ENCODE measurements at places on chromosomes 7 and 10. TPM values are rescaled to one million over a fixed set of nuclear protein-coding genes. Genes with fewer than 3 reads are reported as not detected.

GRCh38 chr10:44908066-44908749 is 2.9 kb upstream of the TMEM72 start:
- peak; percentile 81 for DNase-seq

- DNase-seq, result no peak
These were observed 759.9 kb downstream of the LRMDA start for GRCh38 chr10:76191336-76191735.

GRCh38 chr10:116961406-116962251 is 43.4 kb downstream of the SHTN1 start:
- DNase-seq, result no peak

- no peak for DNase-seq
These were observed 2.1 kb downstream of the CLDN15 start for GRCh38 chr7:101235522-101235921.

GRCh38 chr7:12054830-12055229 is 156.3 kb upstream of the TMEM106B start:
- DNase-seq, result no peak

- no peak for DNase-seq
These were observed 507.1 kb downstream of the LRMDA start for GRCh38 chr10:75938380-75939122.

DNA sequence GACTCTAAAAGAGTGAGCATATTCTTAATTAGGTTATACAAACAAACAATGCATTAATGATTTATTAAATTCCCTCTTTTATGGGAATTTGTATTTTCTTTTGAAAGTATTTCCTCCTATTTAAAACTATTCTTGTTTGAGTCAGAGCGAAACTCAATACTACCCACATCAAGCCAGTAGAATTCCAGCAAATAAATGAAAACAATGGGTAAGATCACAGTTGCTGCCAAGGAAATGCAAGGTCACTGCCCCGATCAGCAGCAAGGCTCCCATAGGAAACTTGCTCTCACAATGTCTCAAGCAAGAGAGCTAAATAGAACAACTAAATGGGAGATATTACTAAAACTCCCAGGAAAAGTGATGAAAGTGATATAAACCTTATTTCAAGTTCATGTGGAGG is 206.3 kb downstream of the THSD7A start:
- DNase-seq, result no peak

DNA sequence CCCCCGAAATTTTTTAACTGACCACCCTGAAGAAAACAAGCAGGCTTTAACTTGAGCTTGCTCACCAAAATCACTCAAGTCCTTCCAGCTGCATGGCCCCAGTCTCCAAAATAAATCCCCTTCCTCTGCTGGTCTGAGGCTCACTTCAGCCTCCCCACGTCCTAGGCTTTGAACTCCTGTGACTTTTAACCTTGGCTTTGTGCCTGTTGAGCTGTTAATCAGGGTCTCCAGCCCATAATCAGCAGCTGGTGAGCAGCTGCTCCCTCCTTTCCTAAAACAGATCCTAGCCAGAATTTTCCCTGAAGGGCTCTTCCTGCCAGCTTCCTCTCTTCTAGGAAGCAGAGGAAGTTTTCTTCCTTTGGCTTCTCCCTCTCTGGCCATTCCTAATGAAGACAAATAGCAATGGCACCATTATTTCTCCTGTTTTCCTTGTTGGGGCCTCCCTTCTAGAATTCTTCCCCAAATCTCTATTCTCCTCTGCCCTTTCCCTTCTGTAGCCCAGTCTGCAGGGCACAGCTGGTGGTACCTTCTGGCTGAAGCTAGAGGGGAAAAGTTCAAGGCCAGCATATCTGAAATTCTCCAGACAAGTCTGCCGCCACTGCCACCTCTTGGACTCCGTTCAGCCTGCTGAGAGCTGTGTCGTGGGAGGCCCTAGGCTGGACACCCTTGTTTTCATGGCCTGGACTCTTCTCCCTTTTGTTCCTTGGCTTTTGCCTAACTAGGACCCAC is 152.1 kb downstream of the NOC3L start:
- peak; percentile 52 for DNase-seq

DNA sequence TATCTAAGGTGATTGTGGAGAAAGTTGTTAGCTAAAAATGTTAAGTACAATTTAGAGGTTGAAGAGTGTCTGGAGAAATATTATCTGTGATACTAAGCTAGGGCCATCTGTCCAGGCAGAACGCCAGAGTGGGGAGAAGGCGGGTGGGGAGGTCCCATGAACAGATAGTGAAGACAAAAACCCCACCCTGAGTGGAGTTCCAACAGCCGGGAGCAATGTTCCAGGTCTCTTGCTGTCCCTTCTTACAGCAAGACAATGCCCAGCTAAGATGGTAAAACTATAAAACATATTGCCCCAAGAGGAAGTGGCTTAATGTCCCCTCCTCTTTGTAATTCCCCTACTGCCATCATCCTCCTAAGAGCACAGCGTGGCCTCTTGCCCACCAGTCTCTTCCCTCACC is 10.4 kb upstream of the IL15RA start:
- DNase-seq, result no peak

DNA sequence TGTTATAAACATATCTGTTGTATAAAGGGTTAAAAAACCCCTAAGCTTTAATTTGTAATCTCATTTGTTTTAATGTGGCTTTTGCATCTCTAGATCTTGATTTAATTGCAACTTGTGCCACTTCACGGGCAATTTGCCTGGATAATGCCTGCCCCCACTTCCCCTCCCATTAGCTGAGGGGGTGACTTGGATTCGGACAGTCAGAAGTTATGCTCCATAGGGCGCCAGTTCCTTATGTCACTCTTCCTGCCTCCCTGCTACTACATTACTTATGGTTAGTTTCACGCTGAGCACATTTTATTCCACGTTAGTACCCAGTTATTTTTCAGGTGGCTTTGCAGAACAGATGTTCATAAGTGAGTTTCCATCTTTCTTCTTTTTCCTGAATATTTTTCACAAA is 1015.2 kb upstream of the PHF14 start:
- no peak for DNase-seq

GRCh38 chr10:110963162-110963561 is 43.8 kb downstream of the SHOC2 start:
- no peak for DNase-seq

GRCh38 chr7:23462846-23463245 is 7.4 kb downstream of the IGF2BP3 start:
- no peak for DNase-seq

DNA sequence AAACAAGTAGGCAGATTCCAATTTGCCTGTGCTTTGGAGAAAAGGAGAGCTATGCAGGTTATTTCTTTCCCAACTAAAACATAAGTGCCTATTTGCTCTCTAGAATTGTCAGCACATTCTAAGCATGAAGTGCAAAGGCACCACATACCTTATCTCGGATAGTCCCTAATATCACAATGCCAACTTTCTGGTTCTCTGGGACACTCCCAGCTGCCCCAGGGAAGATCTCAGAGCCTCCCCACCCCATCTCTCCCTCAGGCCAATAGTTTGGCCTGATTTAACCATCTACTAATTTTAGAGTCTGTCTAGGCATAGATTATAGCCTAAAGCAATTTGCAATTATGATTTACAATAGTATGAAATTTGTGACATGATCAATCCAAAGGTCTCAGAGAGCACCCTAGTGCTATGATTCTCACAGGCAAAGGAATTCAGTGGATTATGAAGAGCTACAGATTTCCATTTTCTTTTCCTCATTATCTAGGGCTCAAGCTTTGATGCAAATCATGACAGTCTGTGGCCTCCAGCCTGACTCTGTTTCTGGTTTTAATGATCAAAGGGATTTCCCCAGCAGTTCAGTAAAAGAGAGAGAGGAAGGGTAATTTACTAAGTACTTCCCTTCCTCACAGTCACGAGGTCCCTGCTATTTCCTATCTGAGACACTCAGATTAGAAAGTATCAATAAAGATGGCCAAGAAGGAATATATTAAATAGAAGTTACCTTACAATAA is 29.0 kb upstream of the IL6 start:
- no peak for DNase-seq

GRCh38 chr7:152307902-152308301 is 127.9 kb downstream of the KMT2C start:
- DNase-seq, result no peak

DNA sequence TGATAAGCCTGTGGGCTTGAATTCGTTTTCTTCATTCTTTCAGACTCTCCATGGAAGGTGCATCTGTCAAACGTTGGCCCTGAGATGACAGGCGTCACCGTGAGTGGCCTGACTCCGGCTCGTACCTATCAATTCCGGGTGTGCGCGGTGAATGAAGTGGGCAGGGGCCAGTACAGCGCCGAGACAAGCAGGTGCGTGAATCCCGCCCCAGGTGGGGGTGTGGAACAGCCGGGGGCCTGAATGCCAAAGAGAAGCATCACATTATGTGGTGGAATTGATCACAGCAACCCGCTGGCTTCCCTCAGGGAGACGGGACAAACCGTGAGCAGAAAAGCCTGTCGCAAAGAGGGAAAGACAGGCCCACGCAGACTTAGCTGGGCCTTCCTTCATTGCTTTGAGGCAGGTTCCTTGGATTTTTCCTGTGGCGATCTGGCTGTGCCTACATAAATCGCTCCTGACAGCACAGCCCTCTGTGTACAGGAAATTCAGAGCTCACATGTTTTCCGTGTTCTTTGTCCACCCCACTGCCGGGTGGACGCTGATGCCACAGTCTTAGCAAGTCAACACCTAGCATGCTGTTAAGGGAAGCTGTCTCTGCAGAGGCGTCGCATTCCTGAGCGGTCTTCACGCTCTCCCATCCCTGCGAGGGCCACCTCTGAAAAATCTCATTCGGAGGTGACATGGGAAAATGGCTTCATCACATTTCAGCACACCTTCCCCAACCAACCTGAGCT is 671.0 kb upstream of the FOXK1 start:
- DNase-seq, result no peak

Gene PTPN20
- polyA plus RNA-seq, result 2.2 TPM

Gene SFTPA1
- not detected for polyA plus RNA-seq

Gene EPHA1
- 4.1 TPM for polyA plus RNA-seq

Gene RUFY2
- polyA plus RNA-seq, result 28.0 TPM

Gene CHAT
- polyA plus RNA-seq, result not detected

Gene AKR1C2
- 7.9 TPM for polyA plus RNA-seq

Gene DKK1
- polyA plus RNA-seq, result 56.5 TPM

Measured in left renal pelvis (tissue), 4 donors.